ENCODE measurements at places on chromosomes 1 and 21.

- DNase-seq: no peak
These were observed 202.3 kb downstream of the KIF26B start for GRCh38 chr1:245356891-245357585.

- no peak for DNase-seq
These were observed 26.0 kb upstream of the SLC26A9 start for GRCh38 chr1:205969229-205969628.

DNA sequence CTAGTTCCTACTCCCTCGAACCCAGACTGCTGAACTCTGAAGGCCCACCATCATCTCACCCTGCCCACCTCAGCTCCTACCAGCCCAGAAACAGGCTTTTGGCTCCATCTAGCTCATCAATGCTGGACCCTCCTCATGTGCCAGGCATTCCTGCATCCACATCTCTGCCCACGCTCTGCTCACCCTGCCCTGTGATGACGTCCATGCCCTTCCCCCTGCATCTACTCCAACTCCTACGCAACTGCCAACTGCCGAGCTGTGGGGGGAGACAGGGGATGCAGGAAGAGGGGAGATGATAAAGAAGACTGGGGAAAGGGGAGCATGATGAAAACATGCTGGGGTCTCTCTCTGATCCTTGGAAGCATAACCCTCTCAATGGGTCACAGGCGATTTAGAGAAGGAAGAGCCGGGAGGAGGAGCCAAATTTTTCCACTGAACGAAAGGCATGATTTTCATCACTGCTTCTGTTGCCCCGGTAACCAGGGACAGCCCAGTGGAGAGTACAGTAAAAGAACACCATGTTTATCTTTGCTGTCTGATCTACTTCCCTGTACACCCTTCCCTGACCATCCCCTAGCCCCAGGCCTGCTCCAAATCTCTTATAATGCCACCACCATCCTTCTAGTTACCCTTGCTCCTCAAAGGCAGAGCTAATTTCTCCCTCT, 44.3 kb downstream of the CD34 start:
- no peak for DNase-seq

- DNase-seq: no peak
These were observed 123.1 kb upstream of the ADAR start for GRCh38 chr1:154730986-154731489.

- DNase-seq: no peak
These were observed 2.3 kb downstream of the PANK4 start for GRCh38 chr1:2523891-2524609.

DNA sequence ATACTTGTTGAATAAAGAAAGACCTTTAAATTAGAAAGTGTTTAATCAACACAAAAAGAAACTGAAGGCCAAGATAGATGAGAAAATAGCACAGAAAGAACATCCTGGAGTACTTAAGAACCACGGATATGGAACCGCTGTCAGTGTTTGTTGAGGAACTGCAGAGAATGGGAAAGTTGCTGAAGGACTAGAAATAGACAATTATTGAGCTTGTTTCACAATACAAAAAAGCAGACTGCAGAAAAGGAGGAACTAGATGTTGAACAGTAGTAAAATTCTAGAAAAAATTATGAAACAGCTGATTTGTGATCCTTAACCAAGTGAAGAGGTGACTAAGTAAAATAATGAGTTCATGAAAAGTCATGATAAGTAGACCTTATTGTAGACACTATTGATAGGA, 29.7 kb downstream of the MYSM1 start:
- no peak for DNase-seq

DNA sequence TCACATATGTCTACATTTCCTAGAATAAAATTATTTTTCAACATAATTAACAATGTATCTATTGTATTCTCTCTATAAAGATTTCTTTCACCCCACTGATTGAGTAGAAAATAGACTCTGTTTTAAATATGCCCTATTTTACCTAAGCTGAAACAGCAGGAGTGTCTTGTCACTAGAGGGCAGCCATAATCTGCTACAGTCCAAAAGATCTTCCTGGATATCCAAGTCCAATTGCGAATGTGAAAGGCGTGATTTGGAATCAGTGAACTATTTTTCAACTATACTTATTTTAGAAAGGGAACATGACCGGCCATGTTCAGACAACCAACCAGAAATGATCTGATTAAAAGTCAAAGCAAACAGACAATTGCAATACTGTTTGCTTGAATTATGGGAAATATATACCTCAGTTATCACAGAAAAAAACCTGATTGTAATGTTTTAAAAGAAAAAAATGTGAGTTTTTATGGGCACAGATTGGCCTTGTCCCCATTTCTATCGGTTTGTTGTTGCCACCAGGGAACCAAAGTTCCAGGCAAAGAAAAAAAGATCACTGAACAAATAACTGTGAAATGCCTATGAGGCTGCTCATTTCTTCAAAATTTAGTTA, 1211.0 kb upstream of the ADGRL4 start:
- no peak for DNase-seq

DNA sequence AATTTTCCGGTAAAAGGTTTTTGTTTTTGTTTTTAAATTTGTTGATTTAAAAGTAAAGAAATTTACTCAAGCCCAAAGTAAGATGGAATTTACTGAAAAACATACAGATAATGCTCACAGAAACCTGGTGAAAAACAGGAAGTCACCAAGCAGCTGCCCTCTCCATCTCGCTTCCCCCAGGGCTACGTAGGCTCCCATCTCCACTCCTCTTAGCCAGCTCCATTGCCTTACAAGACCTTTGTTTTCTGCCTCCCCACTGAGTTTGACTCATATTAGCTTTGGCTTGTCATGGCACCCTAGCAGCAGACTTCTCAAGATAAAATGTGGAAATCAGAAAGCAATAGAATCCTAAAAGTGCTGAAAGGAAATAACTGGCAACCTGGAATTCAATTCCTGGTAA, 57.9 kb downstream of the PHTF1 start:
- no peak for DNase-seq

- no peak for DNase-seq
These were observed 33.9 kb downstream of the SPSB1 start for GRCh38 chr1:9326596-9326995.

GRCh38 chr1:168260393-168260792, 20.3 kb upstream of the TBX19 start:
- no peak for DNase-seq

- DNase-seq: no peak
These were observed 34.1 kb upstream of the NEK7 start for GRCh38 chr1:198122693-198123092.

GRCh38 chr1:22741118-22741517, 30.5 kb downstream of the EPHB2 start:
- no peak for DNase-seq

DNA sequence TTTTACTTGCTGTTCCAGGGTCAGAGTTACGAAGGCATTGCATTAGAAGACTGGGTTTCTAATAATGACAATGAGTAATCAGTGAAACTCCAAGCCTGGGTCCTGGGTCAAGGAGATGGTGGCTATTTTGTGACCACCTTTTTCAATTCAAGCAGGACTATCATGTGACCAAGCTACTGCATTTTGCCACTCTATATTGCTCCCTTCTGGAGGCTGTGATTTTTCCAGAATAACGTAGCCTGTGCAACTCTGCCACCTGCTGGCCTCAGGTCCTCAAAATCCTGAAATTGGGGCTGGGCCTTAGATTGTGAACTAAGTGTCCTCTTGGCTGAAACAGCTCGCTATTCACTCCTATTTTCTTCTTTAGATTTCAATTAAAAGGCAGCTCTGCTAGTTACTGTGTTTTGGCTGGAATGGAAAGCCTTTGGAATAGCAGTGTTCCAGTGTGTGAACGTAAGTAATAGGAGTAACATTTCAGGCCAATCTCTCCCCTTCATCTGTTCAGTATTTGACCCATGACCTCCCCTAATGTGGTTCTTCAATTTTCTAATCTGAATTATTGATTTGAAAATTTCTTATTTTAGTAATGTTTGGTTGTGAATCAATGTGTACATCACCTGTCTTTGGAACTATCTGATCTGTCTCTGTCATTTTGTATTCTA, 52.9 kb upstream of the CD46 start:
- DNase-seq: peak; percentile 11

DNA sequence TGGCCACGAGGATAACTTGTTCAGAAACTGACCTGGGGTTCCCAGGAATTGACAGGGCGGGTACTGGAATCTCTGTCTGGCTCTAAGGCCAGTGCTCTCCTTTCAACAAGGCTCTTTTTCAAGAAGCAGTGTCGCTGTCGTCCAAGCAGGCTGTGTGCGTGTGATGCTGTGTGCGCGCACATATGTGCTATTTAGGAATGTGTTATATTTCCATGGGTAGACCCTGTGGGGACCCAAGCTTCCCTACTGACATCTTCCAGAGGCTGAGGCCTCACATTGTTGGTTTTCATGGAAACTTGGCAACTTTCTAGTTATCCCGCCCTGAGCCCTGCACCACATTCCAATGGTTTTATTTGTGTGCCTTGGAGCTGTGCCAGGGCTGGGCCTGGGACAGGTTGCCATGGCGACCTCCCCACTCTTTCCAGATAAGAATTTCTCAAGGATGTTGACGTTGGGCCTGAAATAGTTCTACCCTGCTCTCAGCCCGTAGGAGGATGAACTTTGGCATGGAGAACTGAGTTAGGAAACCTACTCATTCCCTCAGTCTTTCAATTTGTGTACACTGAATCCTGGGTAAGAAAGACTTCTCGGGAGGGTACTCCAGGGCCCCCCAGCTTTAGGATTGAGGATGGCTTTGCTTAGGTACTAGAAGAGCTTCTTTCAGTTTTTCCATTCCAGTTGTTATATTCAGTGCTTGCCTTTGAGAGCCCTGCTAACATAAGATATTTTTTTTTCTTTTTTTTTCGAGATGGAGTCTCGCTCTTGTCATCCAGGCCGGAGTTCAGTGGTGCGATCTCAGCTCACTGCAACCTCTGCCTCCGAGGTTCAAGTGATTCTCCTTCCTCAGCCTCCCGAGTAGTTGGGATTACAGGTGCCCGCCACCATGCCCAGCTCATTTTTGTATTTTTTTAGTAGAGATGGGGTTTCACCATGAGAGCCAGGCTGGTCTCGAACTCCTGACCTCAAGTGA, 38.8 kb upstream of the SRSF10 start:
- no peak for DNase-seq

DNA sequence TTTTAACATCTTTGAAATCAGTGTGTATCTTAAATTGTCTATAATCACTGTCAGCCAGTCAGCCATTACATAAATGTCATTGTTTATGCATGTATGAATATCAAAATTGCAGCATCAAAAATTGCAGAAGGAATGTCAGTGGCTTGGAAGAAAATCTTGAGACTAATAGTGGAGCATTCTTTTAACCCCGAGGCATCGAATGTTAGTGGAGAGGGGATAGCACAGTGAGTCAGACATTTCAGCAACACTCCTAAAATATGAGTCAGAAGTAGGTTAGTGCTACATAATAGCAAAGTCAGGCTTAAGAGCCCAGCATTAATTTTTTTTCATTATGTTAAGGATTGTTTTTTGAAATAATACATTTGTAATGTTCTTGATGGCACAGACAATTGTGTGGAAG, 45.5 kb downstream of the SNRPE start:
- DNase-seq: no peak

DNA sequence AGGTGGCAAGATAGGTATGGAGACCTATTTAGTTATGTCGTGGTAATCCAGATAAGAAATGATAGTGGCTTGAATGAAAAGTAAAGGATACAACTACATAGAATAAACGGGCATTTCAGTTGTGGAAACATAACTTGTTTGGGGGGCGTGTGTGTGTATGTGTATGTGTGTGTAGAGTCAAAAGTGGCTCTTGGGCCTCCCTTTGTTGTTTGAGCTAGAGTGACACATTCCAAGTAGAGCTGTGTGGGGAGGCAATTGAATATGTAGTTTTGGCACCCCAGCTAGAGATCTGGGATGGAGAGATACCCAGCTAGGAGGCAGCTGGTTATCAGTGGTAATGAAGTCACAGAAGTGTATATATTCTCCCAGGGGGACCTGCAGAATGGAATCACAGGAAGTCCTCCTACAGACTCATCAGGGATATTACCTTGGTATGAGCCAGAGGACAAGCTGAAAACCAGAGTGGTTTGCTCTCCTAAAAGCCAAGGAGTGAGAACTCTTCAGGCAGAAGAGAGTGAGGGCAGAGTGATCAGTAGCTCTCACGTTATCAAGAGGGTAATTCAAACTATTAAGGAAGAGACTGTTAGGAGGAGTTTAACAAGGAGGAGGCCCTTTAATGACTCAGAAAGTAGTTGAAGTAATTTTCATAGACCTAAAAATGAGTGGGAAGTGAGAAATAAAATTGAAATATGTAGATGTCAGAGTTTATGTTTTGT, 5.1 kb downstream of the CR1L start:
- DNase-seq: no peak

- DNase-seq: no peak
These were observed 91.7 kb downstream of the SLC45A1 start for GRCh38 chr1:8409606-8410005.

- DNase-seq: no peak
These were observed 1.6 kb downstream of the GLMP start for GRCh38 chr1:156293895-156294294.

- no peak for DNase-seq
These were observed 20.8 kb upstream of the C1orf159 start for GRCh38 chr1:1136547-1137230.

DNA sequence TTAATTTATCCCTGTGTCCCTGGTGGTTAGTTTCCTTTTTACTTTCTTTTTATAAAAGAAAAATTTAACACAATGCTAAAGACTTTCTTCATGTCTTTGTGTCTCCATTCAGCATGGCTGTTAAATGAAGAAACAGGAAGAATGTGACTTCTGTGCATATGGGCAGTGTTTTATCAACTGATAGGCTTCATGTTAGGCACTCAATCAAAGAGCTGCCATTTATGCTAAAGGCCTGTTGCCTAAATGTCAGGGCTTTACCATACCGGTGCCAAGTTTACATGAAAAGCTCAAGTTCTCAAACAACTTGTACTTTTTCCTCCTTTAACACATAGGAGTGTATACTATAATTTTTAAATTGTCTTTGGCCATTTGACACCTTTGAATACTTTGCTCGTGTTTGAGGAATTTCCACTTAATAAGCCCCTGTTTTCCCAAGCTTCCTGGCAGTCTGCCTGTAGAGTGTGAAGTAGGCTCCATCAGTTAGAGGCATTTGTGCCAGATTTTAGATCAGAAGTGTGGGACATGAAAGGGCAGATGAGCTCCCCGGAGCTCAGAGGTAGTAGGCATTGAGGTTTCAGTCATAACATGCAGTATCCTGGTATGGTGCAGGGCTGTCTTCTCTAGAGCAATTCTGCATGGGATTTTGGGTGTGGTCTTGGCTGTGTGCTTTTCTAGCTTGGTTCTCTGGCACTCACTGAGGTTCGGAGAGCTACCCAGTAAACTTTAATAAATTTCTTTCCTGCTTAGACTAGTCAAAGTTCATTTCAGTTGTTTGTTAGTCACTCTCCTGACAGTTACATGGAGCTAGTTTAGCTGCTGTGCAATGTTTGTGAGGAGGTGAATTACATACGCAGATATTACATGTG, 119.0 kb downstream of the LEPR start:
- no peak for DNase-seq

GRCh38 chr1:15519625-15520024, 4.4 kb downstream of the CASP9 start:
- no peak for DNase-seq

DNA sequence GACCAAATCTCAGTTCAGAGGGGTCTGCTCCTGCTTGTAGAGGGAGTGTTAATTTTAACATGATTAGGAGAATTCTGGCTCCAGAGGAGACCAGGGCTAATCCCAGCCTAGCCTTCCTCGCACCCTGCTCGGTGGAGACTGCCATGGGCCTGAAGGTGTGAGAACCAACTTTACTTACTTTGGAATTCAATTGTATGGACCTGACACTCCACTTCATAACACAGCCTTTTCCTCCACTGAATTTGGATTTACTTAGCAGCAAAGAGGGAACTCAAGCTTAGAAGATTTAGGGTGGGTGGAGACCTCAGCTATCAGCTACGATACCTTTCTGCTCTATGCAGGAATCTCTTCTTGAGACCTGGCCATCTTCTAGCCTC, 11.5 kb downstream of the PLXNA2 start:
- no peak for DNase-seq

- no peak for DNase-seq
These were observed 22.1 kb downstream of the ARHGEF10L start for GRCh38 chr1:17561561-17561985.

Data from stimulated activated CD4-positive, alpha-beta T cell treated with anti-CD3 and anti-CD28 coated beads, TNF-alpha, amount 100 ng/mL, for 48 hours (primary cell).